ENCODE measurements at places on chromosomes 12 and 14.

DNA sequence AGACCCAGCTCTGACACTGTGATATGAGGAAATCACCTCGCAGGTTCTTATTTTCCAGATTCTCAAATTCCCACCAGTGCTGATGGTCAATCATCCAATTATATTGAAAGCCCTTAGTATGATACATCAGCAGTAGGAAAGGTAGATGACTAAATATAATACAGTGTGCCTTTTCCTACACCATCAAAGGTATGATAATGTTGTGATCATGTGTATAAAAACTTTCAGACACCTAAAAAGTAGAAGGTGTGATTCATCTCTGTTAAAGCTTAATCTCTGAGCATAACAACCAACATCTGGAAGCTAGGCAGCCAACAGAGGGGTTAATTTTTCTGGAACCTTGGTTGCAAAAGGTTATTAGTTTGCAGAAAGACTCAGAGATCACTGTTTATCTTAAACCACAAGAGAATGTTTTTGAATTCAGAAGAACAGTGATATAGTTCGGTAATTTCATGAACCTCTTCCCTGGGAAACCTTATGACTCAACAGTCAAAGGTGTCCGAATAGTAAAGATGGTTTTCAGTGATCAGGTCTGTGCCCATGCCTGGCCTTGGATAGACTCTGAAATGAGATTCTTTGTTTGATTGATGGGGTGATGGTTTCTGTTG lies 122.5 kb downstream of the ETV6 start:
- DNase-seq = no peak

DNA sequence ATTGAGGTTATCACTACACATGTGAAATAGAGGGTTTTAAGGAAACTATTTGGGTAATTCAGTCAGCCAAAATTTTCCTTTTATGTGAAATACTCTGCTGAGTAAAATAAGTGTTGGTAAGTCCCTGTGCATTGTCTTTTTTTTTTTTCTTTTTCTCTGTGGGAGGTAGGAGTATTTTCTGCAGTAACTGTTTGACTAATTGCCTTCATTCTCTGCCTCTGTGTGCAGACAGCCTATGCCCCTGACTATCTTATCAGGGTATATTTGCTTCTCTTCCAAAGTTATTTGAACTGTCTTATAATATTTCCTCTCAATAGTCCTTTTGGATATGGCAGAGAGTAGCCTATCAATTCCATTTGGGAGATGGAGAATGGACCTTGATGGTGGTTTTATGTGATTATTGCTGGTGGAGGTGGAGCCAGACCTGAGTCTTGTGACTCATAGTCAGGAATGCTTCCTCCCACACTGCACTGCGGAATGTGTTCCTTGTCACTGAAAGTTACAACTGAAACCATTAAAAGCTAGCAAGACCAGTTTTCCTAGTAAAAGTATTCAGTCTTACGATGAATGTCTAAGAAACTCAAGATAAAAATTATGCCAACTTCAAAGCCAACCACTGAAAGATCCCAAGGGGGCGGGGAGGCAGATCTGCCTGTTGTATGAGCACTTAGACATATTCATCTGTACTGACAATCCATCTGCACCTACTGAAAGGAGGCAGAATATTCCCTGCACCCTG lies 40.9 kb upstream of the STXBP6 start:
- DNase-seq = no peak

DNA sequence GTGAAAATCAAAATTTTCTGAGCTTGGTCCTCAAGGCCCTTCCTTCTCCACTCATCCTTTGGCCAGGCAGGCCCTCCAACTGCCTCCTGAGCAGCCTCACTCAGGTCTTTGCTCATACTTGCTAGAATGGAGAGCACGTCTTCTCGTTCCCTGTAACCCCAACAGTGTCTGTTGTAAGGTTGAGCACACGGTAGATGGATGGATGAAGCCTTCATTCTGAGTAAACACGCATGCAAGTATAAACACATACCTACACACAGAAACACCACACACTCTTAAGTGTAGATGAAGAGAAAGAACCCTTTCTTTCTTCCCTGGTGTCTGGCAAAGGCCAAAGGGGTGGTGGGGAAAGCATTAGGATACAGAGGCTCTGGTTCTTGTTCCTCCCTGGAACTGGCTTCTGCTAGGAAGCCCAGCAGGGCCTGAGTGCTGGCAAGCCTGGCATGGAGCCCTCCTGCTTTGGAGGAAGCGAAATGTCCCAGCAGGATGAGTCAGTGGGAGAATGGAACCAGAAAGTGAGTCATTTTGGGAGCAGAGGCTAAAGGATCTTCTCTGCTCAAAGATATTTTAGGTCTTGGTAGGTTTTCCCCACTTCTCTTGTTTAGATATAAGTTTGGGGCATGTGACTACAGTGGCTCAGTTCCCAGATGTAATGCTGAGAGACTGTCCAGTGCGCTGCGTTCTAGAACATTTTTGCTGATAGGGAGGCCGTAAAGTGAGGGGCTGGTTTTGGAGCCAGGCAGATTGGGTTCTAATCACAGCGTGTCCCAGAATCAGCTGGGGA lies 127.4 kb downstream of the CACNA1C start:
- DNase-seq = no peak

DNA sequence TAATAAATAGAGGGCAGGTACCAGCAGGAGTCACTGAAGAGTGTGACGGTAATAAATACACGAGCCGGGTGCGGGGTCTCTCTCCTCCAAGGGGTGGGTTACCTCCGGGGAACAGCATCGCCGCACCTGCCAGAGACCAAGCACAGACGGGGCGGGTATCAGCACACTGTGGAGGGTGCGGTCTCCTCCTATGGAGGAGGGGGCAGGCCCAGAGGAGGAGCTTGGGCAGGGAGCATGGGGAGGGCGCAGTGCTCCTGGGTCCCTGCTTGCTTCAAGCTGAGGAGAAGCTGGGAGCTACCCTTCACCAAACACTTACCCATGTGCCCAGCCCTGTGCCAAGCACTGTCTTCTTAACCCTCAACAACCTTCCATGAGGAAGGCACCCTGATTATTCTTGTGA lies 12.8 kb downstream of the PGF start:
- DNase-seq = no peak

DNA sequence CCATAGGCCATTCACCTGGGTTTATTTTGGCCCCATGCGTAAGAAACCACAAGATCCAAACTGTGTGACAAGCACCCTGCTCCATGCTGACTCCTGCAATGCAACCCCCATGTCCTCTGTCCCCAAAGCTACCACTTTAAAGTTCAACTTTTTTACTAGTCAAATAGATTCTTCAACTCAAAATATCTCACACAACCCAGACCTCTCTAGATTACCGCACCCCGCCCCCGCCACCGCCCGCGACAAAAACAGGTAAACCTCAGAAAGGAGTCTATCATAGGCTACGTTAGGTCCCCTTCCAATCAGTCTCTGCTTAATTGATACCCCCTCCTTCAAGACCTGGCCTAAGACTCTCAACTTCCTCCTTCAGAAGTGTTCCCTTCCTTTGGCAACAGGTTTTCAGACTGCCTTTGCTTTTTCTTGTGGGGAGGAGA lies 2.2 kb downstream of the ZFP36L1 start:
- DNase-seq = no peak

DNA sequence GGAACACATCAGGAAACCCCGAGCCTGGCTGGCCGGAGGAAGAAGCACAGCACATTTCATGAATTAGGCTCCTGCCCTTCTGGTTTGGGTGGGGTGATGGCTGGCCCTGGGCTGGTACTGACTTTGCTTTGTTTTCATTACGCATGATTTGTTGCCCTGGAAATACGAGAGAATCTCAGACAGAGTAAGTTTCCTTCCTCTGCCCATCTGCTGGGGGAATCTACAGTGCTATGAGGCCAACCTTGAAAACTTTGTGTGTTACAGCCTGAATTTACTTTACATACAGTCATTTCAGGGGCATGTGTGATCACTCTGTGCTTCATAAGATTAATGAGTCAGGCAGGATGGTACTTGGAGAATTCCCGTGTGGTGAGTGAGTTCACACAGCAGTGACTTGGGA lies 20.5 kb upstream of the SLC5A8 start:
- no peak for DNase-seq

DNA sequence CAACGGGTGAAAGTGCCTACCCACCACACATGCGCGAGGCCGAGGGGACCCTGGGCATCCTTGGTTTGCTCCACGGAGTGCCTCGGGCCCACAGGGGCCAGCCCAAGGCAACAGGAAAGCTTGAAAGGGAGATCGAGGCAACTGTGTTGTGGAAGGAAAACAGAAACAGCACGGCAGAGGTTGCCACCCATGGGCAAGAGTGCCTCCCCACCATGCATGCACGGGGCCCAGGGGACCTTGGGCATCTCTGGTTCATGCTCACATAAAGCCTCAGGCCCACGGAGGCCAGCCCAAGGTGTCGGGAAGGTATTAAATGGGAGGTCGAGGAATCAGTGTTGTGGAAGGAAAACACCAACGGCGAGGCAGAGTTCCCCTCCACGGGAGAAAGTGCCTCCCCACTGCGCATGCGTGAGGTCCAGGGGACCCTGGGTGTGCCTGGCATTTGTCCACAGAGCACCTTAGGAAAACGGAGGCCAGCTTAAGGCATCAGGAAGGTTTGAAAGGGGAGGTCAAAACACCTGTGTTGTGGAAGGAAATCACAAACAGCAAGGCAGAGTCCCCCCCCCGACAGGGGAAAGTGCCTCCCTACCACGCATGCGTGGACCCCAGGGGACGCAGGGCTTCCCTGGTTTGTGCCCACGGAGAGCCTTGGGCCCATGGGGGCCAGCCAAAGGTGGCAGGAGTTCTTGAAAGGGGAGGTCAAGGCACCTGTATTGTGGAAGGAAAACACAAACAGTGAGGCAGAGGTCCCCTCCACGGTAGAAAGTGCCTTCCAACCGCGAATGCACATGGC lies 367.3 kb downstream of the ALG10 start:
- DNase-seq = no peak

DNA sequence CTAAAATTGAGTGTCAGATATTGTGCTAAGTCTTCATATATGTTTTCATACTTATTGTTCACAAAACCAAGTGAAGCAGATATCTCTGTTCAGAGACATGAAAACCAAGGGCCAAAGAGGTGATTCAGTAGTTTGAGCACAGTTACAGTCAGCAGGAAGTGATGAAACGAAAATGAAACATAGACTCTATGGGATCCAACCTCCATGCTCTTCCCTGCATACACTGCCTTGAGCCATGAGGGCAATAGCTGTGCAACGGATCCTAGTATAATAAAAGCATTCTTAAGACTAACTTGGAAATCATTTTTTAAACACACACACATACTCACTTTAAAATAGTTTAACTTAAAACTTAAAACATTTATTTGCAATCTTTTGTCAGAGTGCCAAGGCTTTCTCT lies 27.9 kb downstream of the ESR2 start:
- no peak for DNase-seq

DNA sequence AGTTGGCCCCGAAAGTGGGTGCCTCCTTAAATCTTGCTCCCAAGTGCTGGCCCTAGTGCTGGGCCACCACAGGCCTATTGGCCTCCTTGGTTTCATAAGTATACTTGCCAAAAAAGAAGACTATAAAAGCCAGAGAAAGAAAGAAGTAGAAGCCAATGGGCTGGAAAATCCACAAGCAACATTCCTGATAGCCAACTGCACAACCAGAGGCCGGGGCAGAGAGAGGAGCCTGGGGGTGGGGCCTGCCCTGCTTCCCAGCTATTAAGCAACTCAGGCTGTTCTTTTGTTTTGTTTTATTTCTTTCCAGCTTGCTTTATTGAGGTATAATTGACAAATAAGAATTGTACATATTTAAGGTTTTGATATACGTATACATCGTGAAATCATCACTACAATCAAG lies 177.2 kb upstream of the NTF3 start:
- no peak for DNase-seq

DNA sequence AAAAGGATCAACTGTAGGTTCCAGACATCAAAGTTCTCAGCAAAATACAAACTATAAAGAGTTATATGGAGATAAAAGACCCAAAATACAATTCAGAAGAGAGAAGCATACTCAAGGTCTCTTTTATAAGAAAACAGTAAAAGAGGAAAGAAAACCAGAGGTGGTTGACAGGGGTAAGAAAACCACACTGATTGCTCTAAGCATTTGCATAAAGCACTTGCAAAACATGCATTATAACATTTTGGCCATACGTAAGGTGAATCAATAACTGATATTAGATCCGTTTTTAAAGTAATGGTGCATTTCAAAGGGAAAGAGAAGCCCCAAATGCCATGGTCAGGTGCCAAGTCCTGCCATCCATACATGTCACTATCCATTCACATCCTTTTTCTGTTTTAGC lies 5.9 kb downstream of the DDHD1 start:
- no peak for DNase-seq

DNA sequence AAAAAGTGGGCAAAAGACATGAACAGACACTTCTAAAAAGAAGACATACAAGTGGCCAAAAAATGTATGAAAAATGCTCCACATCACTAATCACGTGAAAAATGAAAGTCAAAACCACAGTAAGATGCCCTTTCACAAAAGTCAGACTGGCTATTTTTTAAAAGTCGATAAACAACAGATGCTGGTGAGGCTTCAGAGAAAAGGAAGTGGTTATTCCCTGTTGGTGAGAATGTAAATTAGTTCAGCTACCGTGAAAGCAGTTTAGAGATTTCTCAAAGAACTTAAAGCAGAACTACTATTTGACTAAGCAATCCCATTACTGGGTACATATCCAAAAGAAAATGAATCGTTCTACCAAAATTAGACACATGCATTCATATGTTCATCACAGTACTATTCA lies 237.0 kb downstream of the KIF21A start:
- no peak for DNase-seq

GRCh38 chr12:128402486-128403243 lies 135.7 kb downstream of the TMEM132C start:
- DNase-seq = no peak

GRCh38 chr12:52783563-52784316 lies 6.6 kb upstream of the KRT76 start:
- DNase-seq = no peak

DNA sequence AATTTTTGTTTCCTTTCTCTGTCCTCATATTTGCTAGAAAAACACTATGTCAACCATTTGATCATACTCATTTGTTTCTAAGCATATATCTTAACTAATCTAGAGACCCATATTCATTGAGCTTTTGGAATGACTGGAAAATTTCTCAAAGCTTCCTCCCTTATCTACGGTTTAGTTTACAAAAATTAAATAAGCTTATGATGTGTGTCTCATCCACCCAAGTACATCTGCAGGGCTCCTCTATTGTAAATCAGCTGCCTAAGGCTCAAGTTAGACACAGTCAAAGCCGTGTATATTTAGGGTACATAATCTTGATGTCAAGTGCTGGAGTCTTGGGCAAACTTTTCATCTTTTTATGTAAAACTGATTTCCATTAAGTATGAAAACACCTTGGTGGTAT lies 370.5 kb downstream of the DIO2 start:
- no peak for DNase-seq

DNA sequence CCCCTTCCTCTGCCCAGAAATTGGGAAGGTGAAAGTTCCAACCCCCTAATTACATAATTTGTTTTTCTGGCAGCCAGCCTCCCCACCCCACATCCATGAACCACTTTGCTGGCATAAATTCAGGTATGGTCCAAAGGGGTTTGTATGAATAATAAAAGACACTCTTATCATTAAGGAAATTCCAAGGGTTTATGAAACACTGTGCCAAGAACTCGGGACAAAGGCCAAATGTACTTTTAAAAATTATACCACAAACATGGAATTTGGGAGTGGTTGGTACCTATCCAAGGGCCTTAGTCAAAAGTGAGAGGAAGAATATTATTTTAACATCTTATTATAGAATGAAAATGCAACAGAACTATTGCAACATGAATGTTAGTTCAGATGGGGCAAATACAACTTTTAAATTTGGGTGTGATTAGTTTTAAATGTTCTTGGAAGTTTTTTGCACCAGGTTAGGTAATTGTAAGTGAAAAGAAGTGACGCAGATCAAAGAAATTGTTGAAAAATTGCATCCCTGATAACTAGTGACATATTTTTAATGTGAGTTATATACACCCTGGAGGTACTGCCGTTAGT lies 217.8 kb downstream of the TMEM117 start:
- no peak for DNase-seq

Data from stimulated activated CD8-positive, alpha-beta memory T cell treated with anti-CD3 and anti-CD28 coated beads, Interleukin-15, amount 100 ng/mL, for 24 hours (primary cell).